ENCODE measurements at places on chromosomes 1 and 21. TPM values are rescaled to one million over a fixed set of nuclear protein-coding genes. Genes with fewer than 3 reads are reported as not detected.
A peak's percentile ranks its signal among the peaks of the same experiment; 100 is the strongest.

- DNase-seq, result peak; percentile 99
Observed at GRCh38 chr1:159881622-159882526, 18.1 kb downstream of the CFAP45 start.

DNA sequence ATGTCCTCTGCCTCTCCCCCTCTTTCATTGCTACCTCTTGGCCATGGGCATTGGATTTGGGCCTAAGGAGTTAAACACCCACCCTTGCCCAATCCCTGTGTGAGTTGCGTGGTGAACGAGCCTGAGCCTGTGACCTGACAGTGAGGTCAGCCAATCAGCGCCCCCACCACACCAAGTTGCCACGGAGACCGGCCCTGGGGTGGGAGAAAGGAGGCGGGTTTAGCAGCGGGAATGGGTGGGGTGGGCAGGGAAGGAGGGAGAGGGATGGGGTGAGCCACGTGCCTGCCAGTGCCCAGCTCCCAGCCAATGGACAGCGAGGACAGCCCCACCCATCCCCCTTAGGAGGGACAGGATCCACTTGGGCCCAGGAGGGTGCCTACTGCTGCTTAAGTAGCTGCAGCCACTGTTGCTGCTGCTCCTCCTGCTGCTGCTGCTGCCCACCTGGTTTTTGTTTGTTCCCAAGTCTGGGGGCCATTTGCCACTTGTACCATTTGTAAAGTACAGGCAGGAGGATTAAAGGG lies 9.5 kb downstream of the ZBTB7B start:
- peak; percentile 75 for DNase-seq

- DNase-seq, result no peak
Observed at GRCh38 chr1:202615501-202616354, 94.5 kb downstream of the SYT2 start.

GRCh38 chr21:42373196-42373907 lies 7.0 kb upstream of the TFF1 start:
- DNase-seq, result no peak

DNA sequence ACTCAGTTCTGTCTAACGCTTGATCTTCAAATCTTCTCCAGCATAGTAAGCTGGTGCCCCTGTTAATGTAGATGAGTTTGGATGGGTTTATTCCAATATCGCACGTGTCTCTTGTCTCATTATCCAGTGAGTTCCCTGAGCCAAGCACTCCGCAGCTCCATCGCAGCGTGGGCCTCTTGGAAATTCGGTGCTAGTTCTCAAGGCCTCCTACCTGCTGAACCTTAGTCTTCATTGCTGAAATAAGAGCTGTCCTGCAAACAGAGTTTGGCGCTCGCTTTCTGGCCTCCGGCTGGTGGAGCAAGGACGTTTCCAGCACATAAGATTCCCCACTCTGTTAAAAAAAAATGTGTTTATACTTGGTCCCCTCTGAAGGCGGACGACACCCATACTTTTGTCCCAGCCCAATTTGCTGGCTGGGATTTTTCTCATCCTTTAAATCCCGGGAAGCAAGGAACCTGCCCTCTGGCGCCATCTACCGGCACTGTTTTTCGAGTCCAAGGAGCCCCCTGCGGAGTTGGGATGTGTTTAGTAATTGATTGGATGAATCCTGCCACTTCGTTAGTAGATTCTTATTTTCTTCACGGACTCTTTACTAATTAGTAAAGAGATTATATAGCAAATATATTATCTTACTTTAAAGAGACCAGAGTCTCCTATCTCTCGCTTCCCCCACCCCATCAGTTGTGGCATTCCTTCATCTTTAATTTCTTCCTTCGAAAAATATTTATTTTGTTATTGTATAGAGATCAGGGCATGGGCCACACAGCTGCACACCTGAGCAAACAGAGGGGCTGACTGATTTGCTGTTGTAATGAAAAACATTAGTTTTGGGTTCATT lies 14.7 kb downstream of the JUN start:
- peak; percentile 66 for DNase-seq

GRCh38 chr1:110542725-110543124 lies 23.8 kb upstream of the KCNA10 start:
- DNase-seq, result no peak

GRCh38 chr1:46133781-46134350 lies 1.4 kb upstream of the PIK3R3 start:
- no peak for DNase-seq

- no peak for DNase-seq
Observed at GRCh38 chr1:231612393-231613089, 14.0 kb upstream of the DISC1 start.

DNA sequence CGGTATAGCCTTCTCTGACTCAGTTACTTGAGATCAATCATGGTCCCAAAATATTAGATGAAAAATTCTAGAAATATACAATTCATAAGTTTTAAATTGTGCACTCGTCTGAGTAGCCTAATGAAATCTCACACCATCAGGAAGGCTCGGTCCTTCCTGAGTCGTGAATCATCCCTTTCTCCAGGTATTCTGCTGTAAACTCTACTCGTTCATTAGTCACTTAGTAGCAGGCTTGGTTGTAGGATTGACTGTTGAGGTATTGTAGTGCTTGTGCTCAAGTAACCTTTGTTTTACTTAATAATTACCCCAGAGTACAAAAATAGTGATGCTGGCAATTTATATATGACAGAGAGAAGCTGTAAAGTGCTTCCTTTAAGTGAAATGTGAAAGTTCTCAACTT lies 238.7 kb downstream of the OLFM3 start:
- no peak for DNase-seq

GRCh38 chr1:26434161-26434752 lies 2.1 kb downstream of the DHDDS start:
- no peak for DNase-seq

- DNase-seq, result no peak
Observed at GRCh38 chr1:65953170-65953569, 160.5 kb downstream of the PDE4B start.

DNA sequence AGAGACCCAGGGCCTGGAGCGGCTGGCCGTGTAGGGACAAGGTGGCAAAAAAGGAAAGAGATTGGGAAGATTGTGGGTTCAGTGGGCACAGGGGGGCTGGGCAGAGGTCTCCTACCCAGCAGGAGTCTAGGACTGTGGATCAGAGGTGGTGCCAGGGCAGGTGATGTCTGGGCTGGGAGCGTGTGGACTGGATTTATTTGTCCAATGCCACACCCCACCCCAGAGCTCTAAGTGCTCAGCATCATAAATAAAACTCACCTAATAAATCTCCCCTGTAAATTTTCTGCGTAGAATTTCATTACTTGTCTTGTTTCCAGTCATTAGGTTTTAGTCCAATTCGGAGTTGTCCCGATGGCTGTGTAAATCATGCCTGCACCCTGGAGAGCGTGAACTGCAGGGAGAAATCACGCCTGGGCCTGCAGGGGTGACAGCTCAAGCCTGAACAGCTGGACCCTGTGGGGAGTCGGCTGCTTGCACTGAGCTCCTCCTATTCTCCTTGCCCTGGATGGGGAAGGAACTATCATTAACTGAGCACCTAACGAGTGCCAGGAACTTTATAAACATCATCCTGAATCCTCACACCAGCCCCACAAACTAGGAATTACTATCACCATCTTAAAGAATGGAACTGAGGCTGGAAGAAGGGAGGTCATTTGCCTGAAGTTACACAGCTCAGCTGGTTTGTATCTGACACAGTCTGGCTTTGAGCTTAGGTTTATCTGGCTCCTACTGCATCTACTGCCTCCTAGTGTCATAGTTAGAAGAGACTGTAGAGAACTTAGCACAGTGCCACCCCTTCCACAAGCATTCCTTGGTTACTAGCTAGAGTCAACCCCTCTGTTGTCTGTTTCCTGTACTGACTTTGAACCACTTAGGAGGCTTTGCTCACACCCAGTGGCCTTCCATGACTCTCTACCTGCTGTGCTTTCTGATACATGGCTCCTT lies 25.0 kb upstream of the POU3F1 start:
- DNase-seq, result no peak

DNA sequence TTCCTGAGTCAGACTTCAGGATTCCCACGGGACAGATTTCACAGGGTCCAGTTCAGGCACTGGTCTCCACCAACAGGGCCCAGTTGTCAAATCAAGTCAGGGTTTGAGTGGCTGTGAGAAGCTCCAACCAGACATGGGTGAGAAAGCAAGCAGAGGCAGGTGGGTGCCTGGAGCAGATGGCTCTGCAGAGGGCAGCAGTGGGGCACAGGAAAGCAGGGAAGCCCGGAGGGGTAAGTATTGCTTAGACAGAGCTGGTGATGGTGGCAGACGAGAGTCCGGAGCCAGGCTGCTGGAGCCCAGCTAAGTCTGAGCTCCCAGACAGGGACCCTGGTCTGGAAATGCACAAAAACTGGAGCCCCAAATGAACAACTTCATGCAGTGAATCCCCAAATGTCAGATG lies 40.4 kb downstream of the RIMS3 start:
- DNase-seq, result no peak

DNA sequence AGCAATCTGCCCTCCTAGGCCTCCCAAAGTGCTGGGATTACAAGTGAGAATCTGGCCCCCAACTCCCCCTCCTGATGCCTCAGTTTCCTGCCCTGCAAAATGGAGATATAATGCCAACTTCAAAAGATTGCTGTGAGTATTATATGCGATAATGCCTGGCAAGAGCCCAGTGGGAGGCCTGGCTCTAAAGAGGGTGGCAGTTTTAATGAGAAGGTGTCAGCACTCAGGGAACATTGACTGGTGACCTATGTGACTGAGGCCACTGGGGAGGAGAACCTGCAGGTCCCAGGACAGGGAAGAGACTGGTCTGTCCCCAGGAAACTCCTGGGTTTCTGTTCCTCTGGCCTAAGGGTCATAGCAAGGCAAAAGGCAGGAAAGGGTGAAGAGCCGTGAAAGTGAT lies 11.0 kb downstream of the HSPG2 start:
- no peak for DNase-seq

- DNase-seq, result no peak
Observed at GRCh38 chr1:175803413-175803812, 60.0 kb upstream of the TNR start.

DNA sequence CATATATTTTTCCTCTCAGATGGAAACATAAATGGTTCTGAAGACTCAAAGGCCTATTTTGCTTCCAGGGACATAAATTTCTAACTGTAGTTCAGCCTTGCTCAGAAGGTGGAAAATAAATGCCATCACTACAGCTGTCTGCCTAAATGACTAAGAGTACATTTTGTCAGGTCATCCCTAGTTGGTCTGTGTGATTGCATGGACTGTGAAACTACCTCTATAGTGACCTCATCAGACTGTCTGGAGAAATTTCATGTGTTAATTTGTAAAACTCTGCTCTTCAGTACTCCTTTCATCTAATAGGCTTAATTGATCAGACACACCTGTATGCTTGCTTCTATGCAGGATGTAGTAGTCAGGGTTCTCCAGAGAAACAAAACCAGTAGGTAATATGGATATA lies 886.9 kb downstream of the AMY1C start:
- no peak for DNase-seq

- peak; percentile 38 for DNase-seq
Observed at GRCh38 chr1:209355415-209355814, 228.1 kb upstream of the CAMK1G start.

DNA sequence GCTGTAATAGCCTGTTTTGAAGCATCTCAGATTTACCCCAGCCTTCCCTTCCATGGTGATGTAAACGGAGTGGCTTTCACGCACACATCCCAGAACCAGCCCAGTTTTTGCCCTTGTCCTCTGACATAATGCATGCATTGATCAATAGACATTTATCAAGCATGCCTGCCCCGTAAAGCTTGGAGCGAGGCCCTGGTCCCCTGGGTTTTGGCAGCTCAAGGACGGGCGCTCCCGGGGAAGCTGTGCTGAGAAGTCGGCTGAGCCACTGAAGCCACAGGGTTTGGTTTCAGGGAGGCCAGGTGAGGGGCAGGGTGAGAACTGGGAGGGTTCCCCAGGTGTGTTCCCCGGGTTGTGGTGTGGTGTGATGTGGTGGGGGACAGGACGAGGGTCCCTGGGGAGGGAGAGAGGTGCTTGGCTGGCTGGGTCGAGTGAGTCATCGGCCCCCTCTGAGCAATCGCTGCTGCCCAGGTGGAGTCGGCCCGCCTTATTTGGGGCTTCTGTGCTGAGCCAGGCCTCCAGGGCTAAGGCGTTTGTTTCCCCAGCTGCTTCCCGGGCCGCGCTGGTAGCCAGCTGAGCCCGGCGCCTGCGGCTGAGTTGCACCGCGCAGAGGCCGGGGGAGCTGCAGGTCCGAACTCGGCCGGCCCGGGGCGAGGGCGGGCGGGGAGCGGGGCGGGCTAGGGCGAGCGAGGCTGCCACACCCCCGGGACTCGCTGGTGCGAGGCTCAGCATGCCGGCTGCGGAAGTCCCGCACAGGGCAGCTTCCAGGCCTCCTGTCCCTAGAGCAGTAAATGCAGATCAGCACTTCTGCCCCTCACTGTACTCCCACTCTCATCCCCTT lies 23.6 kb downstream of the ATP2B4 start:
- peak; percentile 62 for DNase-seq

DNA sequence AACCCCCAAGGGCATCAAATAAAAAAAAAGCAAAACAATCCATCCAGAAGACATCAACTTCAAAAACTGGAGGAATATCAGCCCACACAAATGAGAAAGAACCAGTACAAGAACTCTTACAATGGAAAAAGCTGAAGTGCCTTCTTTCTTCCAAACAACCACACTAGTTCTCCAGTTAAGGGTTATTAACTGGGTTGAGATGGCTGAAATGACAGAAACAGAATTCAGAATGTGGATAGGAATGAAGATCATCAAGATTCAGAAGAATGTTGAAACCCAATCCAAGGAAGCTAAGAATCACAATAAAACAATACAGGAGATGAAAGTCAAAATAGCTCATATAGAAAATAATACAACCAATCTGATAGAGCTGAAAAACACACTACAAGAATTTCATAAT lies 104.5 kb downstream of the NME7 start:
- DNase-seq, result no peak

GRCh38 chr1:9825093-9826074 lies 1.6 kb upstream of the CLSTN1 start:
- DNase-seq, result peak; percentile 92

GRCh38 chr1:59139396-59139795 lies 157.5 kb upstream of the FGGY start:
- DNase-seq, result no peak

DNA sequence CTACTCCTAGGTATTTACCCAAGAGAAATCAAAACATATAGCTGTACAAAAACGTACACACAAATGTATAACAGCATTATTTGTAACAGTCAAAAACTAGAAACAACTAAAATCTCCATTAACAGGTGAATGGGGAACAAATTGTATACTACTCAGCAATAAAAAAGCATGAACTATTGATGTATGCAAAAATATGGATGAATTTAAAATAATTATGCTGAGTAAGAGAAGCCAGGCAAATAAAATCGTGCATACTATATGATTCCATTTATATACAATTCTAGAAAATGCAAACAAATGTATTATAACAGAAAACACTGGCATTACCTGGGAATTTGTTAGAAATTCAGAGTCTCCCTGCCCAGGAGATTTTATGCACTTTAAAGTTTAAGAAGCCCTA lies 150.1 kb downstream of the GDAP2 start:
- DNase-seq, result no peak

- DNase-seq, result no peak
Observed at GRCh38 chr1:170075186-170075585, 691 bp upstream of the KIFAP3 start.

The CLDN17 gene
- not detected for total RNA-seq

The SPRR5 gene
- total RNA-seq, result not detected

The MIXL1 gene
- not detected for total RNA-seq

The OPTC gene
- total RNA-seq, result not detected

Data from breast epithelium (tissue), 4 donors.